ENCODE measurements at places on chromosomes 12 and 14.

GRCh38 chr12:111201036-111201435, 167.9 kb downstream of the PHETA1 start:
- DNase-seq, result no peak

DNA sequence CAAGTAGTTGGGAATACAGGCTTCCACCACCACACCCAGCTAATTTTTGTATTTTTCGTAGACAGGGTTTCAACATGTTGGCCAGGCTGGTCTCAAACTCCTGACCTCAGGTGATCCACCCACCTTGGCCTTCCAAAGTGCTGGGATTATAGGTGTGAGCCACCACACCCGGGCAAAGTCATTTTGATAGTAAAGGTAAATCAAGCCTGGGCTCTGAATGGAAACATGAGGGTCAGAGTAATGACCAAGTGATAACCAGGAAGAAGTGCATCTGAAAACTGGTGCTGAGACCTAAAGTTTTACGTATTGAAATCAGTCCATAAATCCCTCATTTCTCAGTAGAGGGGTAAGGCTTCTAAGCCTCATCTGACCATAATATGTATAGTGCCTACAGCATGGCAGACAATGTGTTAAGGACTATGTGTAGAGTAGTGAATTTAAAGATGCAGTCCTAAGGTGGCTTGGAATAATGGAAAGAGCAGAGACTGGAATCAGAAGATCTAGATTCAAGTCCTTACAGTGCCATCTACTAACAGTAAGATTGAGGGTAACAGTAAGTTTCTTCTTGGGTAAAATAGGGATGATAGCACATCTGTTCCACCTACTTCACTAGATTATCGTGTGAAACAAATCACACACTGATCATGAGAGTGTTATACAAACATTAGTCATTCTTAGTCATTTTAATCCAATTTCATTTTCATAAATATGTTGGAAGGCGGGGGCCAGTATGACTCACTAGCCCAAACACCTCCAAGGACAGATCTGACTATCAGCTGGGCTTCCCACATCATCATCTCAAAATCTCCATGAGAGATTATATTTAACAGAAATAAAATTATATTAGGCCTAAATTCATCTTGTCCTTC, 11.2 kb downstream of the MAP4K5 start:
- peak; percentile 58 for DNase-seq

GRCh38 chr12:127685491-127685890, 581.5 kb upstream of the TMEM132C start:
- DNase-seq, result no peak

GRCh38 chr14:92135269-92135668, 13.5 kb downstream of the CPSF2 start:
- no peak for DNase-seq

DNA sequence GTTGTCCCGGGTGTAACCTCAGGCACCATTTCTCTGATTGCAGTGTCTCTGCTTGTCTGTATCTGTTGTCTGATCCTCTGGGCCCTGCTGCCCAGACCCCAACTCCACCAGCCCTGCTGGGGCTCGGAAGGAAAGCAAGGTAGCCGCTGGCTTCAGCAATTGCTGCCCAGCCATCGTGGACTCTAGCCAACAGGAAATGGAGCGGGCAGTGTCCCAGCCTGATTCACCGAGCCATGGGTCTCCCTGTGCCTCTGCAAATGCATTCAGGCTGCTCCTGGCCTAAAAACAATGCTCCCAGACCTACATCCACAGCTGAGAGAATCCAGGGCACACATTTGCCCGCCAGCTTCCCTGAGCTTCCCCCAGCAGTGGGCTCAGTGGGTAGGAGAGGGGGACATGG, 9.2 kb downstream of the TUNAR start:
- DNase-seq, result no peak

- no peak for DNase-seq
Observed at GRCh38 chr12:53577941-53578352, 48.2 kb downstream of the ATF7 start.

DNA sequence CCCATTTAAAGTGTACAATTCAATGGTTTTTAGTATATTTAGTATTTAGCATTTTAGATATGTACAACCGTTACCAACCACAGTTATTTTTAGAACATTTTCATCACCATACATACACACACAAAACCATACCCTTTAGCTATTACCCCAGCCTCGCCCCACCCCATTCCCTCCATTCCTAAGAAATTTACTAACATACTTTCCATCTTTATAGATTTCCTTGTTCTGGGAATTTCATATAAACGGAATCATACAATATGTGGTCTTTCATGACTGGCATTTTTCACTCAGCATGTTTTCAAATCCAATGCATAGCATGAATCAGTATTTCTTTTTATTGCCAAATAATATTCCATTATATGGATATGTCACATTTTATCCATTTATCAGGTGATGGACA, 101.5 kb downstream of the TAOK3 start:
- DNase-seq, result no peak

- no peak for DNase-seq
Observed at GRCh38 chr14:32329146-32329545, at the start of gene AKAP6. Gene AKAP6, plus strand, starts transcription at chr14:32329298. Its CDS starts 104,196 bp downstream, at chr14:32433494.

- no peak for DNase-seq
Observed at GRCh38 chr14:70858641-70859040, 48.6 kb upstream of the PCNX1 start.

- no peak for DNase-seq
Observed at GRCh38 chr12:20443255-20443654, 74.9 kb downstream of the PDE3A start.

- DNase-seq, result peak; percentile 73
Observed at GRCh38 chr14:91396959-91397815, 20.4 kb downstream of the CCDC88C start.

GRCh38 chr14:75372260-75372659, 55.6 kb upstream of the JDP2 start:
- no peak for DNase-seq

GRCh38 chr14:95039259-95039992, 117.9 kb downstream of the DICER1 start:
- DNase-seq, result no peak

GRCh38 chr12:71085575-71085974, 72.2 kb downstream of the TSPAN8 start:
- no peak for DNase-seq

DNA sequence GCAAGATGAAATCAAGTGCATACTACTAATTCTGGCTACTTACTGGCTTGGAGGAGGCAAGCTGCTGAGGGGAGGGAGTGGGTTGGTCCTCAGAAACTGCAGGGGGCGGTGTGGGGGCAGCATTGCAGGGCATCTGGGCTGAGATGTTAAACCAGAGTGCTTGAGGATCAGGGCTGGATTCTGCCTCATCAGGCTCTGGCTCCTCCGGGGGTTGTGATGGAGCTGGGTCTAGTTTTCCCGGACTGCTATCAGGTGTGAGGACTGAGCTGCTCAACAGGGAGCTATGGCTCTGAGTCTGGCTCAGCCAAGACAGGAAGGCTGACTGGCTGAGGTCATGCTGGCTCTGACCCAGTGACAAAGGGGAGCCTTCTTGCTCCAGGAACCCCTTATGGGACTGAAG, 28.6 kb downstream of the BAZ2A start:
- DNase-seq, result no peak

- no peak for DNase-seq
Observed at GRCh38 chr12:29521951-29522350, 24.5 kb upstream of the OVCH1 start.

DNA sequence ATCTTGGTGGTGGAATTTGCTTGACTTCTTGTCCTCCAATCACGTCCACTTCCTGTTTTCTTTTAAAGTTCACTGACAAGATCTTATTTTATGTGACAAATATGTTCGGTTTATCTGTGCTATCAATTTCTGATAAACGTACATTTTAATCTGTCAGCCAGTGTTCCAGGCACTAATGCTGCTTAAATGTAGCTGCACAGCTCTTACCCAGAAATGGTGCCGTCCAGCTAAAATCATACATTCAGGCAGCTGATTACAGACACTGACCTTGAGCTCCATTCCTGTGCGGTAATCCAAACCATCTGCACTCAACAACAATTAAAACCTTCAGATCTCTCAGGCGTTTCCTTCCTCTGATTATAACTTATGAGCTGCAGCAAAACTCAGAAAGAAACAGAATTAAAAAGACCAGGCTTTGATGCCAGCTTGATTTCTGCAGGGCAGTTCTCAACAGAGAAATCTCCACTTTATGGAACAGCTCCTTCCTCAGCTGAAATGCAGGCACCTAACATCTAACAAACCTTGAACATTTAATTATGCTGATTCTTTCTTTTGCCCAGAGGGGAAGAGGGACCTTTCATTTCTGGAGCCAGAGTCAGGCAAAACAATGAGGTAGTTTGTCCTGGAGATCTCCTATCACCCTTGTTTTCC, 26.4 kb upstream of the RASSF3 start:
- no peak for DNase-seq

DNA sequence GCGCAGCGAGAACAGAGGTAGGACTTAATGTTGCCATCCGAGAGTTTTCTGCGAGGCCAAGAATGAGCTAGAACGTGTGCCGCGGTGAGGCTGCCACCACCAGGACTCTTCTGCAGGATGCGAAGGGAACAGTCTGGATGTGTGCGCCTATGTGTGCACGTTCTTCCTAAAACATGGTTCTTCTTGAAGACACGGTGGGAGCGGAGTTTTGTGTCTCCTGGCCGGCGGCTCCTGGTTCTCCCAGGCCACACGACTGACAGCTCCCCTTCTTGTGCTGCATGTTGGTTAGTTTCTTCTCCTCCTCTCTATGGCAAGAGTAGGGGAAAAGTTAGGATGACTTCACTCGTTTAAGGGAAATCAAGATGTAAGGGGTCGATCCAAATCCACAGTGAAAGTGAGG, 56.2 kb upstream of the CORO1C start:
- DNase-seq, result no peak

GRCh38 chr12:103881261-103881660, 40.2 kb upstream of the NT5DC3 start:
- DNase-seq, result peak; percentile 24

DNA sequence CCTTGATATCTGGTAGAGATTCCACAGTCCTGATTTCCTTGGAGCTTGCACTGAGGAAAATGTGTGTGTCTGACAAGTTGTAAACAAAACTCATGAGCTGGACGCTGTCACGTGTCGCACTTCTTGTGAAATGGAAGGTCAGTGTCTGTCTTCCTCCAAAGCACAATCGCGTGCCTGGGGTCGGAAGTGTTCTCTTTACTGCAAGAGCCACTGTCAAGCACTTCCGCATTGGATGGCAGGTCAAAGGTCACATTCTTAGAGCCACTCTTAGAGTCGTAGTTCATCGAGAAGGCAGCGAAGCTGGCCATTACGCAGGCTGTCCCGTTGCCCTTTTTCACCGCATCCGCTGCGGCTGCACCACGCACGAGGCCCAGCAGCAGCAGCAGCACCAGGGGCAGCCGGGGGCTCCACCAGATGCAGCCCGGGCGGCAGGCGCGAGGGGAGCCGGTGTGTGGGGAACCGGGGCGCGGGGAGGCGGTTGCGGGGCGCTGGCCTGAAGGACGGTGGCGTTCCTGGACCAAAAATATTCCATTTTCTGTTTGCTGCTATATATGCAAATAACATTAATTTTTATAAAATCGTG, 45.0 kb downstream of the LRTM2 start:
- no peak for DNase-seq

DNA sequence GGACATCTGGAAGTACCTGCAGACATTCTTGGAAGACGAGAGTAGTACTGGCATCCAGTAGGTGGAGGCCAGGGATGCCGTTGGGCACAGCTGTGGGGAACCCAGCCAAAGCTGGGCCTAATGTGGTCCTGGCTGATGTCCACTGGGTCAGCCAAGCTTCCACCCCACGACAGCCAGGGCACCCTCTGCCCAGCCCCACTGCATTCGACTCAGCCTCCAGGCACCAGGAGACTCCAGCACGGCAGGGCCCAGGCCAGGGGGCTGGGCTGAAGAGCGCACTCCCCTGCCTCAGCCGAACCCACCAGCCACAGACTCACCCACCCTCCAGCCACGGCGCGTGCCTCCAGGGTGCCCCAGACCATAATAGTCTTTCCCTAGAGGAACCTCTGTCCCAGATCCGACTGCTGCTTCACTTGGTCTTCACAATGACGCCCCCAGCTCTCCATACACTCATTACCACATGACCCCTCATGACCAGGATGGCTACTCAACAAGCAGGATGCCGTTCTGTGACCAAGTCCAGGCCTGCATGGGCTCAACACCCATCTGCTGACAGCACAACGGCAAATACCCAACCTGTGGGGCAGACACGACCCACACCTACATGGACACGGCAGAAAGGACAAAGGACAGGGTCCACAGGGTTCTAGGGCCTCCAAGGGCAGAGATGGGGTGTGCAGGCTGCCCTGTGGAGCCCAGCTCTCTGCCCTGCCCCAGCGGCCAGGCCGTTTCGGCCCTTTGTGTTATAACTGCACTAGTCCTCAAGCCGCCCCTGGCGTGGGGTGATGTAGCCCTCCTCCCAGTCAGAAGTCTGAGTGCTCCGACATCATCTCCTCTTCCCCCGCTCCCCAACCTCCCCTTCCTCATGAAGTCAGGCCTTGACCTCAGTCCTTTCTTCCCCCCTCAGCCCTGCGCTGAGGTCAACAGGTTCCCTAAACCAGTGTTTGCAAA, 22.8 kb downstream of the ITPK1 start:
- DNase-seq, result no peak

- peak; percentile 87 for DNase-seq
Observed at GRCh38 chr12:48997719-48998496, 1.3 kb downstream of the DDN start.

DNA sequence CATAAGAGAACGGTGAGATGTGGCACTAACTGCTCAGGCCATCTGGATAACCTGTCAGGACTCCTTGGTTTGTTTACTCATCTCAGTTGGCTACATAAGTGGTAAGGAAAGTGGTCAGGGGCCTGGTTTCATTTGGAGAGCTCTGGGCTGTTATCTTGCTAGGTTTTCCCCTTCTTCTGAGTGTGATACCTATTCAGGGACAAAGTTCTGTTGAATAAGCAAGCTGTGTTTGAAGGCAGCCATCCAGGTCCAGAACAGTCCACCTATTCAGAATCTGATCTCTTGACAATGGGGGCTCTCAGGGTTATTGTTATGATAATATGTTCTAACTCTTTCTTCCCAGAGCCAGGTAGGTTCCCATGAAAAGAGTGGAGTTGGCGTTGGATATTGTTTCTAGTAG, 194.9 kb downstream of the PAH start:
- DNase-seq, result no peak

- no peak for DNase-seq
Observed at GRCh38 chr12:49534731-49535278, 4.0 kb upstream of the KCNH3 start.

DNA sequence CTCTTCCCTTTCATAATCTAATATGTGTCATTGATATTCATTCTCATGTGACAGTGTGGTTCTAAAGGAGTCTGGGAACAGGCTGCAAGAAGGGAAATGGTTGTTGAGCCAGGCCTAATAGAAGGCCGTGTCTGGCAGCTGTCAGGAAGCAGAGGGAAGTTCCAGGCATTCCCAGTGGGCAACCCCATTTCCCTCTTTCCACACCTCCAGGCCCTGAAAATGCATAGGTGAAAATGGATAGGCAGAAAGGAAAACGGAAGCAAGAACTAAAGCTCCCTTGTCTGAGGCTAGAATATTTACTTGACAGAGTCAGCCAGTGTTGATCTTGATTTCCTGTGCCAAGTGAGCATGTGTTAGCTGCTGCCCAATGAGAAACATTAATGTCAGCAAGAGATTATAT, 97.7 kb downstream of the PPM1A start:
- no peak for DNase-seq

Measured in GM06990 (cell line).